ENCODE measurements at places on chromosomes 16 and 17.
A peak's percentile ranks its signal among the peaks of the same experiment; 100 is the strongest.

DNA sequence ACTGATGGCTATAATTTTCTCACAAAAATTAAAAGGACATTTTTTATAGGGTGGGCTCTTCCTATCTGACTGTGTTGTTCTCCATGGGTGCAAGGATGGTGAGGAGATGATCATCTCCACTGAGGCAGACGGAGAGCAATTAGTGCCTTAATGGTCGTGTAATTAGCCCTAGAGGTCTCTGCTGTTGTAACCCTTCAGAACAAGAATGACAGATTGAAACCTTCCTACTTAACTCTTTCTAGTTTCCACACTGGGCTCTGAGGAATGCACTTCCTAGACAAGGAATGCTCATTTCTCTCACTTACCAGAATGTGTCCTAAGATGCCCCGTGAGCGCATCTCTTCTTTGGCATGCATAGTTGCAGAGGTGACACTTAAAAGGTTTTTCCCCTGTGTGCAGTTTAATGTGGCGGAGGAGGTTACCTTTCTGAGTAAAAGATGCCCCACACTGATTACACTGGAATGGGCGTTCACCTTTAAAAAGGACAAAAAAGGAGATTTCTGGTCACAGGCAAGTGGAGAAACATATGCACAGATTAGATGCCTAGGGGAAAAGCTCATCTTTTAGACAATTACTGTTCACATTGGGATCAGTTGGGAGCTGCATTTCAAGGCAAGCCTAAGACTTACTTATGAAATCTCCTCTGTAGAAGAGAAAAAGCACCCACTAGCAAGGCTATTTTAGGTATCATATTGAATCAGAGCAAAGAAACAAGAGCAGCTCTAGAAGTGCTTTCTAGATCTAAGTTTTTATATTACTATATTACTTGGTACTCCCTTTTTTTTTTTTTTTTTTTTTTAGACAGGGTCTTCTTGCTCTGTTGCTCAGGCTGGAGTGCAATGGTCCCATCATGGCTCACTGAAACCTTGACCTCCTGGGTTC is 53.6 kb downstream of the GRB7 start:
- peak; percentile 20 for DNase-seq

- no peak for DNase-seq
Observed at GRCh38 chr16:81774348-81774747, 4.7 kb upstream of the PLCG2 start.

GRCh38 chr17:48026502-48027321 is 10.9 kb downstream of the COPZ2 start:
- DNase-seq: peak; percentile 68

GRCh38 chr17:46045639-46046038 is 46.6 kb downstream of the STH start:
- no peak for DNase-seq

- DNase-seq: no peak
Observed at GRCh38 chr17:45096141-45096540, 35.0 kb downstream of the NMT1 start.

All from stimulated activated CD4-positive, alpha-beta T cell treated with anti-CD3 and anti-CD28 coated beads, Interleukin-12 subunit alpha, Interleukin-12 subunit beta, amount 100 ng/mL, for 4 hours (primary cell).